CD4-positive, alpha-beta T cell treated with Interleukin-12 subunit alpha and Interleukin-12 subunit beta, for 1 hour (primary cell): ENCODE measurements at places on chromosomes 11 and 22.

DNA sequence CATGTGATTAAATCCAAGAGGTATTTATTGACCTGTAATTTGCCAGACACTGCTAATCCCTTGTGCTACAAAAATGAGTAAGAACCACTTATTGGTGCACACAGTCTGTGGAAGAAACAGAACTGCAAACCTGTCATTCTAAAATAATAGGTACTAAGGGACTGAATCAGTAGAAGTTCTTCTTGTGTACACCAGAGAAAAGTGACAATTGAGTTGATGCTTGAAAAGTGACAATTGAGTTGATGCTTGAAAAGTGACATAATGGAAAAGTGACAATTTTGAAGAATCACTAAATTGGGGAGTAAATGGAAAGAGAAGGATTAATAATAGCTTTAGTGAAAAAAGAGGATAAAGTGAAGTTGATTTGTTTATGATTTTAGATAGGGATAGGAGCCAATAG, 56.4 kb downstream of the DKK3 start:
- no peak for DNase-seq

GRCh38 chr11:5591613-5592012, 4.8 kb upstream of the TRIM6 start:
- DNase-seq: no peak

GRCh38 chr11:88324562-88325345, 12.8 kb downstream of the CTSC start:
- no peak for DNase-seq

- no peak for DNase-seq
These were observed 28.5 kb upstream of the PAK1 start for GRCh38 chr11:77502346-77502905.

- no peak for DNase-seq
These were observed 3.9 kb downstream of the CBL start for GRCh38 chr11:119210050-119210449.

- DNase-seq: no peak
These were observed 187.3 kb upstream of the SOX6 start for GRCh38 chr11:16543642-16544041.

DNA sequence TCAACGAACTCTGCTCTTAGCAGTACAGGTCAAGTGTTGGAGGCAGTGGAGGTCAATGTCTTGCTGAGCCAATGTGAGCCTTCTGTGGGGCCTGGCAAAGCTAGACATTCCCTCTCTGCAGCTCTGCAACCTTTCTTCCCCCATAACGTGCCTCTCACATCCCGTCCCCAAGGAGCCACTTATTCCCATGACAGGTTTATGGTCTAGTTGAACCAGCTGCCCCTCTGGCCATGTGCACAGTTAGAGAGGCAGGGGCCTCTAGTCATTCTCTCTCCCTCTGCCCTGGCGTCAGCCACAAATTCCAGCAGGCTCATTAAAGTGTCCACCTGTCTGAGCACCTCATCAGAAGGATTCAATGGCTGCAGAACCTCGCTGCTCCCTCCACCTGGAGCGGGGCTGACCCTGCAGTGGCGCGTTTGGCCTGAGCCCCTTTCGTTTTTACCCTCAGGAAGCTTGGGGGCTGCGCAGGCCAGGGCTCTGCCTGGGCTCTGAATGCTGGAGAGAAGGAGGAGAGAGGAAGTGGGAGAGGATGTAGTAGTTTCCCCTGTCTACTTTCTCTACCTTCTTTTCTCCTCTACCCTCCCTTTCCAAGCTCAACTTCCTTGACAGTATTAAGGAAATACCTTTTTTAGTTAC, 302.1 kb upstream of the B3GAT1 start:
- no peak for DNase-seq

DNA sequence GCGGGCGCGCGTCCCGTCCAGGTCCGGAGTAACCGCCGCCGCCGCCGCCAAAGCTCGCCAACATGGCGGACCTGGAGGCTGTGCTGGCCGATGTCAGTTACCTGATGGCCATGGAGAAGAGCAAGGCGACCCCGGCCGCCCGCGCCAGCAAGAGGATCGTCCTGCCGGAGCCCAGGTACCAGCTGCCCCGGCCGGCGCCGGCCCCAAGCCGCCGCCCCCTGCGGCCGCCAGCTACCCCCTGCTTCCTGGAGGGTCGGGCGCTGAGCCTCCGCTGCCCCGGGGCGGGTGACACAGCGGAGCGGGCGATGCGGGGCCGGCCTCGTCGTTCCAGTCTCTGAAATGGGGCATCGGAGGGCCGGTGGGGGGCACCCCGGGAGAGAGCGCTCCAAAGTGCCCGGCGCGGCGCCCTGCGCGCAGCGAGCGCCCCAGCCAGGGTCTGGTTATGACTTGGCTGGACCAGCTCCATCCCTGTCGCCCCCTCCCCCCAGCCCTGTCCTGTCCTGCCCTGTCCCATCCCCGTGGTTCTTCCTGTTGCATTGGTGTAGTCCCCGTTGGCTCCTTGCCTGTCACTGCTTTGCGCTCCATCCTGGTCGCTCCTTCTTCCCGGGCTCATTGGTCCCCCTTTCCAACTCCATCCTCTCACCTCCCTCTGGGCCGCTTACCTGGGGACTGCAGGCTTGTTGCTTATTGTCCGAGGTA, 653 bp downstream of the GRK3 start:
- DNase-seq: no peak

- DNase-seq: no peak
These were observed 106.6 kb downstream of the TSPAN18 start for GRCh38 chr11:44833221-44833876.

GRCh38 chr11:104999721-105000120, 23.2 kb downstream of the CASP5 start:
- DNase-seq: no peak

DNA sequence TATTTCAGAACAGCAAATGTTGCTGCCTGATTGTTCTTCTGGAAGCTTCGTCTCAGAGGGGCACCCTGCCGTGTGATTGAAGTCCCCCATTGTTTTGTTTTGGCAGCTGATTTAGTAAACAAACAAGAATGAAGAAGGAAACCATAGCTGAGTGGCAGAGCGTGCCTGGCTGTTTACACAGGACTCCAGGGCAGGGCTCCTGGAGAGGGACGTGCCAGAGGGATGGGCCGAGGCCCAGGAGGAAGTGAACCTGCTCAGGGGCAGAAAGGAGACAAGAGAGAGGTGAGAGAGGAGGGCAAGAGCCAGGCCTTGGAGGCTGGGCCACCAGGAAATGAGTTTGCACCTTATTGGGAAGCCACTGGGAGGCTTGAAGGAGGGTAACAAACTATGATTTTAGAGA, 85.5 kb upstream of the B3GAT1 start:
- no peak for DNase-seq

DNA sequence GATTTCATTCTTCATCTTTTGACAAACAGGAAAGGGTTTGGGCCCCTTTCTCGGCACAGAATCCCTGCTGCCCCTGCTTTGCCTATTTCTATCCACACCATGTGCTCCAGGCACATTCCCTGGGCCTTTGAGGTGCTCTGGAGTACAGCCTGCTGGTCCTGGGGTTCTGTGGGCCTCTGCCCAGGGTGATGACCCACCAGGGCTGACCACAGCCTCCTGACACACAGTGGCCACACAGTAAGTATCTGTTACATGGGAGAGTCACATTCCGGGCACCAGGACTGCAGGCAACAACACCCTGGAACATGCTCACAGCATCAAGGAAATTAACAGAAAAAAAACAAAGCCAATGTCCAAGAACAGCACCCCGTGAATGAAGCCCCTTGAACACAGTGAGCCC, 39.1 kb downstream of the SCUBE2 start:
- DNase-seq: no peak

- no peak for DNase-seq
These were observed 327.8 kb upstream of the ARHGAP42 start for GRCh38 chr11:100359281-100359680.

- no peak for DNase-seq
These were observed 193.5 kb downstream of the UVRAG start for GRCh38 chr11:76008474-76008873.

DNA sequence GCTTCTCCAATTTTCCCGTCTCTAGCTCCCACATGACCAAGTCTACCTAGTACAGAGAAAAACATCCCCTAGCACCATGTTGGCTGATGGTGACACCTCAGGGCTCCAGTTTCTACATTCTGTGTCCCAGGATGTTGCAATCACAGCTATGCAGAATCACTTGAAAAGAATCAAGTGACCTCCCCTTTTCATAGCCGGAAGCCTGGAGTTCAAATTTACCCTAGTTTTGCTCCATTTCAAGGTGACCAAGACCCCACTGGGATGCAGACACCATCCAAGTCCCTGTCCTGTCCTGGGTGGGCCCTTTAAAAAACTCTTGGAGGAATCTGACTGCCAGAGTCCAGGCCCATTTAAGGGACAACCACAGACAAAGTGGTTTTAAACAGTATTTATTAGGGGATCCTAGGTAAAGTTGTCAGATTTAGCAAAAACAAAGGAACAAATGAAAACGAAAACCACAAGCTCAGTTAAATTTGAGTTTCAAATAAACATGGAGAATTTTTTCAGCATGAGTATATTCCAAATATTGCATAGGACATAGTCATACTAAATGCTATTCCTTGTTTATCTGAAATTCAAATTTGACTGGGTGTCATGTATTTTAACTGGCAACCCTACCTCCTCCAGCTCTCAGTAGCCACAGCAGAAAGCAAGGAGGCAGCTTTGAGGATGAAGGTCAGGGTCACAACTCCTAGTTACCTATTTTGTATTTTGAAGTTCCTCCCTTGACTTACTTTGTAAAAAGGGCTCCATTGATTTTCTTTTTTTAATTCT, 52.4 kb downstream of the MIAT start:
- DNase-seq: no peak

DNA sequence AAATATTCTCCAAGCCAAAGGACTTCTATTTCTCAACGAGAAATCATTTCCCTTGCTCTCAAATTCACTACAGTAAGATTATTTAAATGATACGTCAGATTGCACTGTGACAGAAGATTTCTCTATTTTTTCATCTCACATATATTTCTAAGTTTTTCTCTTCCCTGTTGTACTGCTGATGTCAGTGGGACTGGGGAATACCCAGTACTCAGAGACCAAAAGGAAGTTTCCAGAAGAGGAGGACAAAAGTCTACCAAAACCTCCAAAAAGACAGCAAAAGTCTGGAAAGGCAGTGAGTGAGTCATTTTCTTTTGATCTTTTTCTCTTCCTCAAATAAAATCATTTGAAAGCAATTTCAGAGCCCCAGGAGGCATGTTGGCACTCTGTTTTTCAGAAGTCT, 149.8 kb upstream of the PITPNB start:
- DNase-seq: no peak

DNA sequence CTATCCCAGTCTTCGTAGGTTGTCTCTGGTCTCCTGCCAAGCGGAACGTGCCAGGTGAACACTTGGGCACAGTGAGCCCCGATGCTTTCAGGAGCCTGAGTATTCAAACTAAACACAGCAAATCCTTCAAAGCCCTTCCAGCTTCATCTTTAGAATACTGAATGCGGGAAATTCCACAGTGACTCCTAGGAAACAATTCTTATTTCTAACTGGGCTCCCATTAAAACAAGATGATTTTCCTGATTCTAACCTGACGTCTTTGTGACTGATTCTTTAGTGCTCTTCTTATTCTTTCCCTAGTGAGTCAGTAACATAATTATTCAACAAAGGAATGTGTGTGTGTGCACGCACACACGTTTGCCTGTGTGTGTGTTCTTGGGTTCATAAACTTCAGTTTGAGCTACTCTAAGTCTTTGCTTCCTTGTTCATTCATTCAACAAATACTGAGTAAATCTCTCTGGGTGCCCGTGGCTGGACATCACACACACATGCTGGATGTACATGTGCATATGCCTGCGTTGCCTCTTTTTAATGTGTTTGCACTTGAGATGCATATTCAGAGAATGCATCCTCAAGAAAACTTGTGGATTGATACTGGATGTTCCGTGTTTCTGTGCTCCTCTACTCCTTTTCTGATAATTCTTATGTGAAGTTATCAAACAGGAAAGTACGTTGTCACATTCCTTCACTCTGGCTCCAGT, 134.5 kb downstream of the WNT7B start:
- no peak for DNase-seq

- DNase-seq: no peak
These were observed 7.3 kb upstream of the ARAP1 start for GRCh38 chr11:72759468-72759985.

DNA sequence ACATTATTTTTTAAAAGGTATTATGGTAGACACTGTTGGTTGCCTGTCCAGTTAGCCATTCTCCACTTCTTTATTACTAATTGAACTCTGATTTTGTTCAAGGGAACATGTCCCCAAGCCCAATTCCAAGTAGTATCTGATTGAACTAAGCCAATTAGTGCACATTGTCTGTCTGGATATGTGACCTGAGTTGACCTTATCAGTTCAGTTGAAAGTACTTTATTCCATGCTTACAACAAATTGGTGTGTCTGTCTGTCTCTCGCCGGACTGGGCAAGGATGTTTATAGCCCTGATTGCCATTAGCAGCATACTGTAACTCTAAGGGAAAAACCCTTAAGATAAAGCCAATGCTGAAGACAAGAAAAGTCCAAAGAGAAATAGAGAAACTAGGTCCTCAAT, 85.6 kb downstream of the INTS4 start:
- DNase-seq: no peak

DNA sequence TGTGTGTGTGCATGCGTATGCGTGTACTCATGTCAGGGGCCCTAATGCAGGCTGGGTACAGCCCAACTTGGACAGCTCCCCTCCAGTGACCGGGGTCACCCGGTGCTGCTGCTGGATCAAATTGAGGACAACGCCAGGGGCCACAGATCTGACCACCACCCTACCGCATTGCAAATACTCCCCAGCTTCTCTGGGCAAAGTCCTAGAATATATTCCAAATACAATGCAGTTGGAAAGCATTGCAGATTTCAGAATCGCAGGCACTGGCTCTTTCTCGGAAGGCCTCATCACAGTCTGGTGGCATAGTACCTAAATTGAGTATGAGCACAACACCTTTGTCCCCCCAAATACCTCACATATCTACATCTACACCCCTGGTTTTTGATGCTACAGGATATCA, 43.2 kb downstream of the MYO7A start:
- no peak for DNase-seq

DNA sequence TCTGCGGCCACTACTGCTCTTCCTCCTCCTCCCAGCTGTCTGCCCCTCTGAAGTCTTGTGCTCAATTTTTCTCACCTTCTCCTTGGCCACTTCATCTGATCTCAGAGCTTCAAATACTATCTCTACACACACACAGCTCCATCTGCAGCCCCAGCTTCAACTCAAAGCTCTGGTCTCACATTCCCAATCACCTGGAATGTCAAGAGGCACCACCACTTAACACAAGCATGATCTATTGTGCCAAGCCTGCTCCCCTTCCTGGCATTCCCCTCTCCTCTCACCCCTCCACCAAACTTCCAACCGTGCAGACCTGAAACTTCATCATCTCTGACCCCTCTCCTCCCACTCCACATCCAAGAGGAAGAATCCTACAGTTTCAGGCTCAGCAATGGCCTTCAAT, 17.5 kb downstream of the NRXN2 start:
- DNase-seq: no peak

DNA sequence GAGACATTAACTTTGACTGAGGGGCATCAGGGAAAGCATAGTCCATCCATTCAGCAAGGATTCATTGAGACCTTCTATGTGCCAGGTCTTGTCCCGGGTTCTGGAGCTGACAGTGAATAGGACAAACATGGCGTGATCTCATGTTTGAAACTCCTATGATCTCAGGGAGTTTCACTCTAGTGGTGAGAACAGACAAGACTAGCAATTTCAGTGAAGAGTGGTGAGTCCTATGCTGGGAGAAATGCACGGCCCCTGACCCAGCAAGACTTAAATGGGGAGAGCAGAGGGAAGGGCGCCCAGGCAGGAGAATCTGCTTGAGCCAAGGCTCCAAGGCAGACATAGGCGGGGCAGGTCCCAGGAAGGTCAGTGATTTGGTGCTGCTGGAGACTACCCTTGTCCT, 155.7 kb downstream of the CEP164 start:
- DNase-seq: no peak
